SHP77 (cell line): ENCODE measurements at places on chromosomes 2 and 18.

- no peak for DNase-seq
Observed at GRCh38 chr2:119260646-119261492, 37.2 kb downstream of the STEAP3 start.

- DNase-seq: no peak
Observed at GRCh38 chr2:238701341-238702206, 146.3 kb upstream of the TWIST2 start.

GRCh38 chr2:237205561-237205971 lies 119.9 kb downstream of the COPS8 start:
- DNase-seq: no peak

DNA sequence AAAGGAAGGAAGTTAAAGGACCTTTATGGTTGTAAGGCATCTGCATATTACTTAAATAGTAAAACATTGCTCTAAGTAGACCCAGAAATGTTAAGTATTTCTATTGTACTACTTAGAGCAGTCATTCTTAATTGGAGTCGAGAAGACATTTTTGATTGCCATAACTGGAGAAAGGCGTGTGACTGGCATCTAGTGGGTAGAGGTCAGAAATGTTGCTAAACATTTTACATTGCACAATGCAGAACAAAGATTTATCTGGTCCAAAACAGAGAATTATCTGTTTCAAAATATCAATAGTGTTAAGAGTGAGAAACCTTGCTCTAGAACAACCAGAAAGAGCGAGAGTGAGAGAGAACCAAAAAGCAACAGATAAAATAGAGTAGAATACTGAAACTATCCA lies 23.3 kb upstream of the ROCK1 start:
- DNase-seq: no peak

DNA sequence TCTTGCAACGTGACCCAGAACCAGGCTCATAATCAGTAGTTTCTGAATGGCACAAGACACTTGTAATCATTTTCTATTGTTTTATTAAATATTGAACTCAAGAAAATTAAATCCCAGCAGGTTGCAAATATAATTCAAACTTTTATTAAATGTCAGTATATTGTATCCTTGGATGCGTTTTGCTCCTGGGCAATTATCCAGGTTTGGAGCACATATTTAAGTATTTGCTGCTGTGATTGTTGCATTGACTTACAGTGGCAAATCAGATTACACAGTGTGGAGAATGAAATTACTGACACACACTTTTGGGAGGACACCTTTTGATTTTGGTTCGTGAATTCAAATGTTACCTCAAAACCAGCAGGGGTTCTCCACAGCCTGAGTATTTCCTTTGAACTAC lies 27.1 kb upstream of the TMEM178A start:
- no peak for DNase-seq

DNA sequence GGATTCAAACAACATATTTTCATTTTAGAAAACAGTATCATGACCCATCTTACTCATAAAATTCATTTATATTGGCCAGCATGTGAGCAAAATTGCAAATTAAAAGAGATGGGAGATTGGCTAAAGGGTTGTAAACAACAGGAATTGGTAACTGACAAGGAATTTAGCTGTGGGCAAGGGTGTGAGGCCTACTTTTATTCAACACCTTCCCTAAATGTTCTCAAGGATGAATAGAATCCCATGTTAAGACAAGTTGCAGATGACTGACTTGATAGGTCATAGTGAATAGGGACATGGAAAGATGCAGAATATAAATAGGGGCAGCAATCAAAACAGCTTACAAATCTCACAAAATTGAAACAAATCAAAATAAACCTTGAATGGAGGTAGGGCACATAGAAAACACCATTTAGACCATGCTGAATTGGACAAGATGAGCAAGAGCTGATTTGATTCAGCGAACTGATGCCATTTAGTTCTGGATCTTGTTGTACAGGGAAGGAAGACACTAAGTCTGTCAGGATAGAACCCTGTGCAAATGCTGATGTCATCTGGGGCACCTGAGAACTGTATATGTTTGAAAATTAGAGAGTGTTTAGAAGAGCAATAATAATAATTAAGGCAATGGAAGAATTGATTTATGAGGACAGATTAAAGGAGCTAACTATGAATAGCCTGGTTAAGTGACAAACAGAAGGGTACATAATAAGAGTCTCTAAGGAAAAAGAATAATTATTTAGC lies 509.7 kb downstream of the ZEB2 start:
- DNase-seq: no peak

GRCh38 chr2:157489983-157490382 lies 46.1 kb upstream of the CYTIP start:
- DNase-seq: no peak
